Liver (tissue), 10 donors: ENCODE measurements at places on chromosomes 7 and 10. TPM values are rescaled to one million over a fixed set of nuclear protein-coding genes. Genes with fewer than 3 reads are reported as not detected.

PRKAR2B gene
- 1.6 TPM for total RNA-seq

GPER1 gene
- 6.7 TPM for total RNA-seq

PLEKHS1 gene
- under 0.01 TPM for total RNA-seq

CHST3 gene
- total RNA-seq = 4.3 TPM

ANLN gene
- total RNA-seq = 0.17 TPM

PDE6C gene
- total RNA-seq = not detected

PAPOLB gene
- total RNA-seq = 0.05 TPM

ABCB4 gene
- 6.7 TPM for total RNA-seq

FFAR4 gene
- total RNA-seq = 0.17 TPM

PRSS58 gene
- total RNA-seq = not detected

- no peaks in the 10 kb centered on the region for H3K36me3 ChIP-seq
- no peak for DNase-seq
- H3K4me3 ChIP-seq = no peak overlapping the region
Observed at GRCh38 chr10:91511549-91512330, 101.6 kb downstream of the HECTD2 start.

GRCh38 chr10:43044961-43045621 is 31.8 kb upstream of the RET start:
- no peaks in the 10 kb centered on the region for H3K4me1 ChIP-seq
- no peak overlapping the region for H3K27ac ChIP-seq
- no peak overlapping the region for H3K4me3 ChIP-seq
- no peaks in the 10 kb centered on the region for H3K27me3 ChIP-seq
- no peaks in the 10 kb centered on the region for H3K36me3 ChIP-seq

GRCh38 chr7:1291357-1291689 is 58.7 kb downstream of the UNCX start:
- H3K36me3 ChIP-seq = no peaks in the 10 kb centered on the region
- H3K27ac ChIP-seq = no peak overlapping the region
- no peaks in the 10 kb centered on the region for H3K27me3 ChIP-seq
- H3K4me3 ChIP-seq = no peak overlapping the region
- DNase-seq = no peak
- H3K4me1 ChIP-seq = peaks cover 4% of the 10 kb centered on the region

DNA sequence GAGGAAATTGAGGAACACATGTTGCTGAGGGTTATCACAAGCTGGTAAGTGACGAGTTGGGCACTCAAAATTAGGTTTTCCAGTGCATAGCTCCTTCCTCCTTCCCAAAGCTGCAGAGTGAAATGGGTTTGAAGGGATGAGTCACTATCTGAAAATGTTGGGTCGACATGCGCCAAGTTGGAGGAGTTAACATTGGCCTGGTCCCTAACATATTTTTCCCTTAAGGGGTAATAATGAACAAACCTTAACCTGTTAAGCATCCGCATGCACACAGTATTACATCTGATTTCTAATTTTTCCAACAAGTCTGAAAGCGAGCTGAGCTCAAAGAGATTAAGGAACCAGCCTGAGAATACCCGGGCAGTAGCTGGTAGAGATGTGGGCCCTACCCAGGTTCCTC is 20.7 kb upstream of the TECTB start:
- no peaks in the 10 kb centered on the region for H3K27me3 ChIP-seq
- no peak for DNase-seq
- no peak overlapping the region for H3K4me3 ChIP-seq
- H3K36me3 ChIP-seq = no peaks in the 10 kb centered on the region
- peaks cover 7% of the 10 kb centered on the region for H3K4me1 ChIP-seq
- H3K27ac ChIP-seq = peak overlapping the region; percentile 71

GRCh38 chr7:140576589-140576988 is 64.0 kb downstream of the DENND2A start:
- H3K4me3 ChIP-seq = no peak overlapping the region
- H3K27me3 ChIP-seq = no peaks in the 10 kb centered on the region
- H3K27ac ChIP-seq = no peak overlapping the region
- DNase-seq = no peak

GRCh38 chr10:974038-974784 is 14.0 kb upstream of the GTPBP4 start:
- H3K4me1 ChIP-seq = peaks cover 17% of the 10 kb centered on the region
- H3K4me3 ChIP-seq = no peak overlapping the region
- H3K27me3 ChIP-seq = no peaks in the 10 kb centered on the region
- H3K36me3 ChIP-seq = no peaks in the 10 kb centered on the region
- no peak overlapping the region for H3K27ac ChIP-seq

GRCh38 chr10:117565068-117565467 is 22.5 kb downstream of the EMX2 start:
- H3K4me1 ChIP-seq = no peaks in the 10 kb centered on the region
- DNase-seq = no peak
- no peaks in the 10 kb centered on the region for H3K27me3 ChIP-seq
- no peak overlapping the region for H3K27ac ChIP-seq
- no peaks in the 10 kb centered on the region for H3K36me3 ChIP-seq

DNA sequence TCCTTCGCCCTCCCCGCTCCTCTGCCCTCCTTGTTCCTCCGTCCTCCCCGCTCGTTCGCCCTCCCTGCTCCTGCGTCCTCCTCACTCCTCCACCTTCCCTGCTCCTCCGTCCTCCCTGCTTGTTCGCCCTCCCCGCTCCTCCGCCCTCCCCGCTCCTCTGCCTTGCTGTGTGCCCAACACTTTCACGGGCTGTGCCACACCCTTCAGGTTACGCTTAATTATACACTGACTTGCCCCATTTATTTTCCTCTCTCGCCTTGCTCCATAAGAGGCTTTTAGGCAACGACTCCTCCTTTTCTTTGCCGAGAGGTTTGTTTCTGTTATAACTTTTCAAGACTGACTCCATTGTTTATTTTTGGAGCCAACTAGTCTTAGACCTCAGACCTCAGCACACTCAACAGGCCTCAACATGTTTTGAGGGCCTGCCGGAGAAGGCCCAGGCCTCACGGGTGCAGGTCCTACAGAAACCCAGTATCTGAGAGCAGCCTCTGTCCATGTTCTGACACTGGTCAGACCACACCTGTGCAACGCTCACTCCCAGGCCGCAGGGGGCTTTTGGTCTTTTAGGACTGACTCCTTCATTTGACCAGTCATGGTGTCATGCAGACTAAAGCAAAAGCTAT is 18.2 kb upstream of the PRKAG2 start:
- no peak overlapping the region for H3K27ac ChIP-seq
- H3K4me1 ChIP-seq = peaks cover 2% of the 10 kb centered on the region
- no peaks in the 10 kb centered on the region for H3K36me3 ChIP-seq
- DNase-seq = no peak
- no peak overlapping the region for H3K4me3 ChIP-seq

DNA sequence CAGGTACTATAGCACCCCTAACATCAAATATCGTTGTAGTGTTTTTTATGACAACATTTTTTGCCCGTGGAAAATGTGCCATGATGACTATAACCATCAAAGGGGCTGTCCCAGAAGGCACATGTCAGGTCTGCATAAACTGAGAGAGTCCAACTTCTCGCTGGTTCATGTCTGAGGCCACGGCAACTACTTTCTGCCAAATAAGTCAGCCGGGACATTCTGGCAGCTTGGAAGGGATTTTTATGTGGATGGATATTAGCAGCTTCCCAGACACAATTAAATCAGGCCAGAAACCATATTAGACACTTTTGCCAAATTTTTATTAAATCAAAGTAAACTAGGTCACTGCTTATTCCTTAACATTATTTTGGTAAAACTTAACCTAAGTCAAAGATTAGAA is 477.4 kb upstream of the FZD8 start:
- H3K27ac ChIP-seq = no peak overlapping the region
- no peaks in the 10 kb centered on the region for H3K4me1 ChIP-seq
- no peak for DNase-seq
- H3K27me3 ChIP-seq = no peaks in the 10 kb centered on the region

DNA sequence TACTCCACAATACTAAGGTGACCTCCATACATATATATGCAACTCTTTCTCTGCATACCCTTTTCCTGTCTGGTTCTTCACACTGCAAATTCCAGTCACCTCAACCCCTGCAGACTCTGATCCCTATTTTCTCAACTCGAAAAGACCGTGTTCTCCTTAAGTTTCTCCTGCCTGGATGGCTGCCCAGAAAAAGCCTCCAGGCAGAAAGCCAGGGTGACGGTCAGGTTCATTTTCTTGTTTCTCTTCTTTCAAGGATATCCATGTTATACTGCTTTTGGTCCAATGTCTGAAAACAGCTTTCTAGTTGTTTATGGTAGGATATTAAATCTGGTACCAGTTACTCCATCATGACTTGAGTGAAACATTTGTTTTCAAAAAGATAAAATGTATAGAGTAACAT is 267.8 kb upstream of the MYO3A start:
- H3K27me3 ChIP-seq = no peaks in the 10 kb centered on the region
- DNase-seq = no peak
- no peak overlapping the region for H3K4me3 ChIP-seq
- no peak overlapping the region for H3K27ac ChIP-seq

- no peak overlapping the region for H3K4me3 ChIP-seq
- DNase-seq = no peak
- H3K36me3 ChIP-seq = peaks cover 13% of the 10 kb centered on the region
- H3K27me3 ChIP-seq = no peaks in the 10 kb centered on the region
- H3K4me1 ChIP-seq = peaks cover 16% of the 10 kb centered on the region
Observed at GRCh38 chr7:101156277-101156676, 2.0 kb downstream of the AP1S1 start.

DNA sequence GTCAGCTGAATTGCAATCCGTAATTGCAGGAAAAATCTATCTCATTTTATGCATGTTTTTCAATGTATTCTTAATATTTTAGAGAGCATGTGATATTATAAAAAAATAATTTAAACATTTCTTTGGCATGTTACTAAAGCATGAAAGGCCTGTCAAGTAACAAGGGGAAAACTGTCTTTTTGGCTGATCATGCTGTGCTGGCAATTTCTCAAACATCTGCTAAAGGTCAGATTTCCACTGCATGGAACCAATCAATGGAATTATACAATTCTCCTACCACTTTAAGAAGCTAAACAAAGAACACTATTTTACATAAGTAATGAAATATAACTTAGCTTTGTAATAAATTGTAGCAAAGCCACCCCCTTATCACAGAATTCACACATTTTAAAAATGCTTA is 49.4 kb downstream of the JMJD1C start:
- peaks cover 9% of the 10 kb centered on the region for H3K4me1 ChIP-seq
- H3K4me3 ChIP-seq = no peak overlapping the region
- H3K27me3 ChIP-seq = no peaks in the 10 kb centered on the region
- H3K36me3 ChIP-seq = no peaks in the 10 kb centered on the region

DNA sequence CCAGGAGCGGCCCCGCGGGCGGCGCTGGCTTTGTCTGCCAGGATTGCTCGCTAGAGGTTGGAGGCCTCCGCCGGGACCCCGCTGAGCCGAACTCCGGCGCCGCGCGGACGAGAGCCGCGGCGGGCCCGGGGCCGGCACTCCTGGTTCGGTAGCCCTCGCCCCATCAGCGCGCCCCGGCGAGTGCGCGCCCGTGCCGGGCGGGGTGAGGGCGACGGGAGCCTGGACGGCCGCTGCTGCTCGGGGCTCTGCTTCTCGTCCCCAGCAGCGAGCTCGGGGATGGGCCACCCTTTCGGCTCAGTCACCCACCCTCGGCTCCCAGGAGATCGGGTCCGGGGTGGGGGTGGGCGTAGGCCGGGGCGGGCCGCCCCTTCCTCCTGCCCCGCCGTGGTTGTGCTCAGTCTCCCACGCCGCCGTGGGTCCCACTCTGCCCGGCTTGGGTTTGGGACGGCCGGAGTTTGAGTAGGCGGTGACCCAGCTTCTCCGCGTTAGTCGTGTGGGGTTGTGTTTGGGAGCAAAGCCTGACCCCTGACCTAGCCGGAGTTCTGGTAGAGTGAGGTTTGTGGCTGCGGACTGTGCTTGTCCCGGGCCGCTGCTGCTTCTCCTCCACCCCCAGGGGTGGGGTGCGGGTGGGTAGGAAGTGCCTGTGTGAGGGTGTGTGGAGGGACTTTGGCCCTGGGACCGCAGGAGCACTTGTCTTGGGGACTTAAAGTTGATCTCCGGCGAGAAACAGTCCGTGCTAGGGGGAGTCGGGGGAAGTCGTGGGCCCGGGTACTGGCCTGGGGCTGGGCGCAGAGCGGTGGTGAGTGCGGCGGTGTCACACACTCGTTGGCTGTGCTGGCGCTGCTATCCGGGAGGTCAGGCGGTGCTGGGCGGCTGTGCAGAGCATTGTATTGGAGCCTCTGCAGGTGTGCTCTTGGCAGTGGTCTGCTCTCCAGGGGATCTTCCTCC is 677 bp downstream of the TSPAN14 start:
- no peaks in the 10 kb centered on the region for H3K36me3 ChIP-seq
- peak overlapping the region; percentile 88 for H3K27ac ChIP-seq
- H3K27me3 ChIP-seq = no peaks in the 10 kb centered on the region
- peak; percentile 69 for DNase-seq

GRCh38 chr7:139763330-139763729 is 14.5 kb downstream of the HIPK2 start:
- no peaks in the 10 kb centered on the region for H3K27me3 ChIP-seq
- DNase-seq = no peak
- peaks cover 16% of the 10 kb centered on the region for H3K4me1 ChIP-seq
- no peaks in the 10 kb centered on the region for H3K36me3 ChIP-seq
- H3K27ac ChIP-seq = peak overlapping the region; percentile 4

DNA sequence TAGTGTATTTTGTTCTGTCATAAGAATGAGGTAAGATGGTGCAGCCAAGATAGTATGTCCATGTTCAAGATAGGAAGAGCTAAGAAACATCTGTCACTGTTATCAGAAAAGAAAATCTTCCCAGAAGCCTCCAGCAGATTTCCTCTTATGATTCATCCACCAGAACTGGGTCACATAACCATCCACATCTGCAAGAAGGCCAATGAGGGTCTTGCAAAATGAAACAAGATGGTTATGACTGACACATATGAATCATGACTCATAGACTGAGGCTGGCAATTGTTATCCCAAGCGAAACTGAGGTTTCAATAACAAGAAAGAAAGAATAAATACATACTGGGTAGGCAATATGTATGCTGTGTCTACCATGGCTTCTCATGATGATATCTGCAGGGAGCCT is 30.3 kb downstream of the CCNJ start:
- no peak for DNase-seq
- no peaks in the 10 kb centered on the region for H3K36me3 ChIP-seq
- H3K4me1 ChIP-seq = no peaks in the 10 kb centered on the region
- H3K4me3 ChIP-seq = no peak overlapping the region

- no peaks in the 10 kb centered on the region for H3K27me3 ChIP-seq
- no peak for DNase-seq
- no peak overlapping the region for H3K27ac ChIP-seq
- H3K36me3 ChIP-seq = no peaks in the 10 kb centered on the region
Observed at GRCh38 chr10:69628891-69629290, 1.2 kb upstream of the FAM241B start.

GRCh38 chr7:98909487-98909886 is 31.2 kb downstream of the TRRAP start:
- H3K4me3 ChIP-seq = no peak overlapping the region
- no peak overlapping the region for H3K27ac ChIP-seq
- no peaks in the 10 kb centered on the region for H3K27me3 ChIP-seq
- H3K36me3 ChIP-seq = peaks cover 47% of the 10 kb centered on the region

GRCh38 chr7:37853468-37853867 is 5.1 kb downstream of the NME8 start:
- no peaks in the 10 kb centered on the region for H3K36me3 ChIP-seq
- no peak overlapping the region for H3K27ac ChIP-seq
- no peak for DNase-seq
- no peaks in the 10 kb centered on the region for H3K4me1 ChIP-seq
- H3K4me3 ChIP-seq = no peak overlapping the region

GRCh38 chr10:23031318-23031717 is 64.1 kb upstream of the MSRB2 start:
- H3K27me3 ChIP-seq = no peaks in the 10 kb centered on the region
- no peak for DNase-seq
- no peak overlapping the region for H3K27ac ChIP-seq
- no peaks in the 10 kb centered on the region for H3K4me1 ChIP-seq
- no peaks in the 10 kb centered on the region for H3K36me3 ChIP-seq

GRCh38 chr10:48507933-48508790 is 96.7 kb downstream of the ARHGAP22 start:
- DNase-seq = peak; percentile 32
- no peak overlapping the region for H3K4me3 ChIP-seq
- H3K27me3 ChIP-seq = no peaks in the 10 kb centered on the region
- no peak overlapping the region for H3K27ac ChIP-seq
- H3K4me1 ChIP-seq = no peaks in the 10 kb centered on the region
